ENCODE measurements at places on chromosomes 2 and 18.
A peak's percentile ranks its signal among the peaks of the same experiment; 100 is the strongest.

DNA sequence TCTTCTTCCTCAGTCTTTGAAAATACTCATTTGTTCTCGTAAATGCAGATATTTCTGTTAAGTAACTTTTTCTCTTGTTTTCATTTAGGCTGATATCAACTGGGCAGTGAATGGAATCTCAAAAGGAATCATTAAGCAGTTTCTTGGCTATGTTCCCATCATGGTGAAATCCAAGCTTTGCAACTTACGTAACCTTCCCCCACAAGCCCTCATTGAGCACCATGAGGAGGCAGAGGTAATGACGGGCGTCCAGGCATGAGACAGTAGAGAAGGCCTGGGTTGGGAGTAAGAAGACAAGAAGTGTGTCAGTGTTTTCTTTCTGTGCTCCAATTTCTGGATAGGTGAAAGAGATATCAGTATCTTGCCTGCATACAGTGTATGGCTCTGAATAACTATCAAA lies 5.1 kb downstream of the POLR1B start:
- DNase-seq: peak; percentile 52

DNA sequence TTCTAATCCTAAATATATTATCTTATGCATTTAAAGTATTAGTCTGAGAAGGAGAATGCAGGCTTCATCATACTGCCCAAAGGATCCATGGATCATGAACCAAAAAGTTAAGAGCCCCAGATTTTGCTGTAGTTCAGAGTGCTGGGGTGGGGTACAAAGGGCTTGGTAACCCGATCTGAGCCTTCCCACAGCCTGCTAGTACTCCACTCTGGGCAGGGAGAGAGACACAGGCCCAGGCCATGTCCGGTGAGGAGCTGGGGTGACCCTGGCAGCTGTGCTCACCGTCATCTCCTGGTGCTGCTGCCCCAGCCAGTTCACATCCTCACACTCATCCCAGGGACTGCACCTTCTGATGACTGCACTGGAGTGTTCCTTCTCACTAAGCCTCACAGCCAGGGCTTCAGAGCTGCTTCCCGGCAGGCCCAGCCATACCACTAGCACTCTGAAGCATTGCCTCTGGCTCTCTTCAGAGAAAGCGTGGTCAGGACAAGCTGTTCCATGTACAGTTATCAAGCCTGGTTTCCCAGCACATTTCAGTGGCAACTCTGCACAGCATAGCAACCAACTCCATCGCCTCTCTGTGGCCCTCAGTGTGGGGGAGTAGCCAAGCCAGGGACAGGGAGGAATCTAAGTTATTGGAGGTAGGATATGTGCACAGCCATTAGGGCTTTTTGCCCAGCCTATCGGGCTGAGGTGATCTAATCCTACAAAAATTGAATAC lies 189.0 kb upstream of the CTAGE1 start:
- no peak for DNase-seq

- DNase-seq: no peak
Measured at GRCh38 chr2:102251042-102251848, 60.1 kb upstream of the IL1RL1 start.

GRCh38 chr2:9336576-9337314 lies 86.6 kb downstream of the ITGB1BP1 start:
- DNase-seq: no peak

- no peak for DNase-seq
Measured at GRCh38 chr2:51213826-51214225, 181.9 kb upstream of the NRXN1 start.

DNA sequence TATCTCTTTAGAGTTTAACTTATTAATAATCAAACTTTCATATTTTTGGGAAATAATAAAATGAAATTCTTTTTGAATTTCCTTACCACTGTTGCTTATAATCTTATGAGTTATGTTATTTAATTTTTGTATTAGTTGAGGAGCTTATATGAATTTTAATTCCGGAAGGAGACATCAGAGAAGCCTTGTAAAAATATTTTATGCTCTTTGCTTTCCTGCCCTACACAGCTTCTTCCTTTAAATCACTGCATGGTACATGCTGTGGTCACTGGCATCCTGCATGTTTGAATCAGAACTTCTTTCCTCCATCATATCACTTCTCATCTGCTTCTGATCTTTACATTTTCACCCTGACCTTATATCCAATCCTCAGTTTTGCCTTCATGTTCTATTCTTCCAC lies 266.7 kb upstream of the ZSWIM2 start:
- DNase-seq: no peak
